ENCODE measurements at places on chromosomes 16 and 17.
A peak's percentile ranks its signal among the peaks of the same experiment; 100 is the strongest.

DNA sequence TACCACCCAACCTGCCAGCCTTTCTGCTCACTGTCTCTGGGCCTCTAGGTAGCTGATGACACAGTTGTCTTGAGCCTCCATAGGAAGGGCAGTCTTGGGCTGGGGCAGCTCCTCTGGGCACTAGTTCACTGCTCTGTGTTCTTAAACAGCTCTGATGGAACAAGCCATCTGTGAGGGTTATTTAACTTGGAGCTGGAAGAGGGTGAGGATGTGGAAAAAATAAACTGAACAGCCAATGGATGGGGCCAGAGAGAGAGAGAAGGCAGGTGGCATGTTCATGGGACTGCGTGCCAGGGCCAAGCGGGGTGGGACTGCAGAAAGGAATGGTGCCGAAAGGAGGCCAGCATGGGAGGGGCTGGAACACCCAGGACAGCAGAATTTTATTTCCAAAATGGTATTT is 52.6 kb downstream of the HIC1 start:
- DNase-seq: no peak

DNA sequence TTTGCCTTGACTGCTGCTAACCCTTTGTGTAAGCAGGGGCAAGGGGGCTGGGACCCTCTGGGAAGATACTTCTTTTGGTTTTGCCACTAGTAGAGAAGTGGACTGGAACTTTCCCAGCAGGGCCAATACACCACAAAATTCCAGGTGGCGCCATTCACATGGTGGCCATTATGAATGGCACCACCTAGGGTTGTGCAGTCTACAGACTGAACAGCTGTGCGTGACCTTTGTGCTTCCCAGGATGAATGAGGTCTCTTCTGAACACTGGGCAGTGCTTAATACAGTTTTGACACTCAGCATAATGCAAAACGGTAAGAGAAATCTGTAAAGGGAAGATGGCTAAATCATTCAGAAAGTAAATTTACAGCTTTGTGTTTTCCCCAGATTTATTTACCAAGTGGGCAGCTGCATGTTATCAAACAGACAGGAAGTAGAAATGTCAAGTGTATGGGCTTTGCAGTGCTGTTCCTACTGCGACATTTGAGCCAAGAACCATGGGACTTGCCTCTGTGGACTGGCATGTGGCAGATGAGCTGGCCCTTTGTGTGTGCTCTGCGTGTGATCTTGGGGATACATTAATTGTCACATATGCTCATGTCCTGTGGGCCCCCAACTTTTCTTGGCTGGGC is 9.2 kb downstream of the SYT17 start:
- no peak for DNase-seq

- peak; percentile 18 for DNase-seq
These were observed 586.5 kb upstream of the GOT2 start for GRCh38 chr16:59320657-59321056.

DNA sequence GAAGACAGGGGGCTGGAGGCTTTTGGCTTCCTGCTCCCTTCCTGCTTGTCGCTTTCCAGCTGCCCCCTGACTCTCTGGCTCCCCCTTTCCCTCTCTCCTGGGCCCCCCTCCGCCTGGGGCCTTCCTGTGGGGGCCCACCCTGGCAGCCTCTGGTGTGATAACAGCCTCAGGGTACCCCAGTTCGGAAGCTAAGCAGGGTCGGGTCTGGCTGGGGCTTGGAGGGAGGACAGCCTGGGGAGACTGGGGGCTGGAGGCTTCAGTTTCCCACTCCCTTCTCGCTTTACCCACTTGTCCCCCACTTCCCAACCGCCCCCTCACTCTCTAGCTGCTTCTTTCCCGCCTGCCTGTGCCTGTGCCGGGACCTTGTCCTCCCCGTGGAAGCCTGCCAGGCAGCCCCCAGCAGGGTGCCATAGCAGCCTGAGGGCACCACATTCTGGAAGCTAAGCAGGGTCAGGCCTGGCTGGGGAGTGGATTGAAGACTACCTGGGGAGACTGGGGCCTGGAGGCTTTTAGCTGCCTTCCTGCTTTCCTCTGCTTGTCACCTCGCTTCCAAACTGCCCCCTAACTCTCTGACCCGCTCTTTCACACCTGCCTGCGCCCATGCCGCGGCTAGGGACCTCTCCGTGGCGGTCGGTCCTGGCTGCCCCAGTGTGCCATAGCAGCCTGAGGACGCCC is 2275.5 kb downstream of the TP53TG3F start:
- DNase-seq: no peak

DNA sequence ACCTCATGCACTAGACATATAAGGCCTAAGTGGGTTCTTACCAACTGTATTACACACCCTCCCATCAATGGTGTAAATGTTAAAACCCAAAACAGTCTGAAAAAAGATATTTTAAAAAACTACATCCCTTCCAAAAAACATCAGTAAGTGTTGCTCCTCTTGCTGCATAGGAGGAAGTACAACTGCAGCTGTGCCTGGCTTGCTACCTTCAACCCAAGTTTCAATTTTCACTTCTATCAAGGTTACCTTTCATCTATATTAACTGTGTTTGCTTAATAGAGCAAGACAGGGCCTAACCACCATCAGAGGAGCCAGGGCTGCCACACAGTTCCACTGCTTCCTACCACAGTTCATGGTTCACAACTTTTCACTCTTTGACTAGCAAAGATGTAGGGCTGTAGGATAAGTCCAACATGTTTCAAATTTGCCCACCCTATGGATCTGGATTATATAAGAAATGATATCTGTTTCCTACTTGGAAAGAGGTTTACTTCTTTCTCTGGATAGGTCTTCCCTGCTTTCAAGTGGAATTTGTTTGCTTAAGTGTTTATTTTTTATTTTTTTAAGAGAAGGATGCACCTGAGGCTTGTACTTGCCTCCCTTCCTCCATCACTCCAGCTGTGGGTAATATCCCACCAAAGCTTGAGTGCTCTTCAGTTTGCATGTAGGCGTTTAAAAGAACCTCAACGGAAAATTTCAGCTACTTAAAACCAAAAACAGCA is 56.7 kb downstream of the GRB7 start:
- DNase-seq: no peak

- DNase-seq: no peak
These were observed 55.6 kb downstream of the IKZF3 start for GRCh38 chr17:39808409-39808997.

GRCh38 chr17:59381716-59382570 is 50.5 kb downstream of the YPEL2 start:
- no peak for DNase-seq

DNA sequence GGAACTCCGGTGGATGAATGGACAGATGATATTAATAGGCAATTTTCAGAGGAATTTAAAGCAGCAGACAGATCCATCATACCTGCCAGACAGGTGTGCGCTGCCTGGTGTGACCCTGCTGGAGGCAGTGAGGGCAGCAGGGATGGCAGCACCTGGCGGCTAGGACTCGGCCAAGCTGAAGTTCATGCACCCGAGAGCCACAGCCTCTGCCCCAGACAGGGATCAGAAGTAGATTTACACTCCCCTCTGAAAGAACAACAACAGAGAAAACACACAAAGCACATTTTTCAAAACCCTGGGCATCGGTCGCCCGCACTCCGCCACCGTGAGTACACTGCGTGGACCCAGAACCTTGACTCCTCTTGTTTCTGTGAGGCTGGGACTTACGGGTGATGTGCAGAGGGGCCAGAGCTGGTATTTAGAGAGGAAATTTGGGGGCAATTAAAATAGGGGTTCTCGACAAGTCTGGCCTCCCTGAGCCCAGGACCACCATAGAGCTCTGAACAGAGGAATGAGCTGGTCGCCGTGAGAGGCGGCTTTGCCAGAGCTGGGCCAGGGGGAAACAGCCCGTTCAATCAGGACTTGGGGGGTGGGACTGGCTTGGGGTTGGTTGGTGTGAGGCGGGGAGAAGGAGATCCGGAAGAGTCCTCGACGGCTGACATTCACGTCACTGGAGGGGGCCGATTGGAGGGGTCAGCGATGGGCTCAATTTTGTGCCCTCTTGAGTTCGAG is 101.0 kb downstream of the METRNL start:
- DNase-seq: no peak

GRCh38 chr17:67364847-67365737 is 1.3 kb downstream of the PSMD12 start:
- DNase-seq: no peak

- no peak for DNase-seq
These were observed 1.1 kb downstream of the CDH15 start for GRCh38 chr16:89172528-89173173.

GRCh38 chr17:79546386-79546785 is 64.5 kb downstream of the RBFOX3 start:
- no peak for DNase-seq

DNA sequence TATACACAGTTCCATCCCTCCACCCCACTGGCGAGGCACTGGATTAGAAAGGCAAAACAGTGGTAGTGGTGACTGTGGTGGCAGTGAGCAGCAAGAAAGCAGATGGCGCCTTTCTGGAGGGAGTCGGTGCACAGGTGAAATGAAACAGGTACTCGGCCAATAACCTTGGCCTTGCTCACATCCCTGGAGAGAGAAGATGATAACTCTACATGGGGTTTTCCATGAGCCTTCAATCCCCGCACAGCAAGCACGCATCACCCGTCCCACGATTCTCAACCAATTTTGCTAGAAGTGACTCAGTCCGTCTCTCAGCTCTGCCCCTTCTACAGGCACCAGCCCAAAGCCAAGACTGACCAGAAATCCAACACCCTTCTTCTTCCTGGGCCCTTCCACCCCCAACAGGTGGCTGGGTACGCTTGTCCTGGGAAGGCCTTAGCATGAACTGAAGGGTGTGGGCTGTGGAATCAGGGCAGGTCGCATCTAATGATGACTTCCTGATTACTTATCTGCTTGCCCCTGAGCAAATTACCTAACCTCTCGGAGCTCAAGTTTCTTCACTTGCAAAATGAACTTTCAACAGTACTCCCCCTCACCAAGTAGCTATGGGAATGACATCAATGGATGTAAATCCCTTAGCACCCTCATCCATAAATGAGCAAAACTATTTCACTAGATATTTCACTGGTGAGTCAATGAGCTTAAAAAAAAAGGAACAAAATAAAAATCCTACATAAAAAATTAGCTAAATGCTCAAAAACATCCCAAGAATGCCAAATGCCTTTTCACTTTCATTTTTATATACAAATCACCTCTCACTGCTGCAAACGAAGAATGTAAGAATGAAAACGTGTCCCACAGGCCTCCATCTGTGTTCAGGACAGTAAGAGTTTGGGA is 18.0 kb downstream of the XPO6 start:
- DNase-seq: no peak

DNA sequence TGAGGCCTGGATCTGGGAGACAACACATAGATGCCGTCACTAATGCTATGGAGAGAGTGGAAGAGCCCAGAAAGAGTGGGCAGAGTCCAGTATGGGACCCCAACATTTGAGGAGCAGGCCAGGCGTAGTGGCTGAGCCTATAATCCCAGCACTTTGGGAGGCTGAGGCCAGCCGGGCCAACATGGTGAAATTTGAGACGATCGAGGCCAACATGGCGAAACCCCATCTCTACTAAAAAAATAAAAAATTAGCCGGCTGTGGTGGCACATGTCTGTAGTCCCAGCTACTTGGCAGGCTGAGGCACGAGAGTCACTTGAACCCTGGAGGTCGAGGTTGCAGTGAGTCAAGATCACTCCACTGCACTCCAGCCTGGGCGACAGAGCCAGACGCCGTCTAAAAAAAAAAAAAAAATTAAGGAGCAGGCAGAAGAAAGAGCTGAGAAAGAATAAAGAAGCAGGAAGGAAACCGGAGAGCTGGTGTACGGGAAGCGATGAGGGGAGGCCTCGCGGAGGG is 6.0 kb upstream of the DNAI2 start:
- no peak for DNase-seq

- DNase-seq: no peak
These were observed 2.4 kb upstream of the TOB1 start for GRCh38 chr17:50868602-50869001.

GRCh38 chr16:30010844-30011713 is at the start of gene DOC2A:
DOC2A (minus strand) TSS chr16:30011027; CDS start chr16:30010222, 805 bp downstream.
- DNase-seq: peak; percentile 84

- no peak for DNase-seq
These were observed 247.4 kb downstream of the SHISA9 start for GRCh38 chr16:13148836-13149235.

DNA sequence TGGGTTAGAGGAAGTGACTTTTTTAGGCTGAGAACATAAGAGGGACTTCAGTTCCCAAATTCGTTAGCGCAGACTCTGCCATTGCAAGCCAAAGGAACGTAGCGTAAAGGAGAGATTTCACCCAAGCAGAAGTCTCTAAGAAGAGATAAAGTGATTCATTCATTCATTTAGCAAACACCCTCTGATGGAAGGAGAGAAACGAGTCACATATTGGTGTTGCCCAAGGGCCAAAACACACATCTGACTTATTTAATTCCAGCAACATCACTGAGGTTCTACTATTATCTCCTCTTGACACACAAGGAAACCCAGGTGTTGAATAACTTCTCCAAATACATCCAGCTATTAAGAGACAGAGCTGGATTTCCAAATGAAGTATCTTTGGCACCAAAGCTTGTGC is 85.7 kb upstream of the CACNG3 start:
- no peak for DNase-seq

- no peak for DNase-seq
These were observed 110.8 kb upstream of the MPHOSPH6 start for GRCh38 chr16:82280867-82281266.

DNA sequence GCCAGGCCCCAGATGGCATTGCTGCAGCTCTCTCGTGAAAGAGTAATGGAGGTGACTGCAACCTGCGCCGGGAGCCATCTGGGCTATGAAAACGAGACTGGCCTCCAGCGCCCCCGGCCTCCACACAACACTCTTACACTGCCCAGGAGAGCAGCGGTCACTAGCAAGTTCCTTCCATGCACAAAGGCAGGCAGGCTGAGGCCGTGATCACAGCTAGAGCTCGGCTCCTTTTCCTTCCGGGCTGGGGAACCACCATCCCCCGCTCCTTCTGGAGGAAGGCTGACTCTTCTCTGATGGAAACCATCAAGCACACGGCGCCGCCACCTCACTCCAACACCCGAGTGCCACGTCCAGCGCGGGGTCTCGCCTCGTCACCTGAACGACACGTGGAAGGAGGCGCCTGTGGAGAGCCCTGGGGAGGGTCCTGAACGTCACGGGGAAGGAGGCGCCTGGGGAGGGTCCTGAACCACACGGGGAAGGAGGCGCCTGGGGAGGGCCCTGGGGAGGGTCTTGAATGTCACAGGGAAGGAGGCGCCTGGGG is 61.9 kb downstream of the KLHDC4 start:
- no peak for DNase-seq

- peak; percentile 71 for DNase-seq
These were observed 36.6 kb upstream of the TMEM132E start for GRCh38 chr17:34542700-34543336.

GRCh38 chr16:65809627-65810026 is 556.9 kb upstream of the CDH5 start:
- DNase-seq: no peak

DNA sequence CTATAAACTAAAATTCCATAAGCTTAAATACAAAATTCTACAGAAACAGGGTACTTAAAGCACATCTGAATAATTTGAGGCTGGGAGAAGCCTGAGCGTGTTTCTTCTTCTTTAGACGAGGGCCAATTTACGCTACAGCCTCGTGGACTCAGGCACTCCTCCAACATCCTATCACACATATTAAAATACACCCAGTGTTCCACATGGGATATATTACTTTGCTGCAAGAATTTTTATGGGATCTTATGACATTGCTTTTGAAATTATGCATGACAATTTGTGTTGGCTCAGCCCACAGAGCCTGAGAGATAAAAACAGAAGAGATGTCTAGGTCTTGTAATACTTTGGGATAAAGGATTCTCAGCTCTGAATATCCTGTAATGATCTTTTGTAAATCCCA is 3.5 kb upstream of the TANGO6 start:
- DNase-seq: no peak
